HCT116 (cell line): ENCODE measurements at places on chromosomes 7 and 10. TPM values are rescaled to one million over a fixed set of nuclear protein-coding genes. Genes with fewer than 3 reads are reported as not detected.

Gene UNCX
- total RNA-seq = not detected

- DNase-seq = no peak
Observed at GRCh38 chr7:55163733-55164132, 144.9 kb downstream of the EGFR start.

DNA sequence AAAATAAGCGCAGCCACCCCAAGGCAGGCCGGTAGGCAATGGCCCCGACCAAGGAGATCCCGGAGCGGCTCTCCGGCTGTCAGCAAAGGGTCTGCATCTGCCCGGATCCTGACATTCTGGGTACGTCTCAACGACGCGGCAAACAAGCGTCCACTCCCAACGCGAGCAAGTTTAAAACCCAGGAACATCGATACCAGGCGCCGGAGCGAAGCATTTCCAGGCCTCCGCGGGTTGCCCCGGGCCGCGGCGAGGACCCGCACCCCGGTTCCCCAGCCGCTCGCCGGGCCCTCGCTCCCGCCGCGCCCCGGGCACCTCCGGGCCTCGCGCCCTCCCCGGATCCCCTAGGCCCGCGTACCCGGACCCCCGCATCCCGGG is 453 bp downstream of the URGCP start:
- no peak for DNase-seq

DNA sequence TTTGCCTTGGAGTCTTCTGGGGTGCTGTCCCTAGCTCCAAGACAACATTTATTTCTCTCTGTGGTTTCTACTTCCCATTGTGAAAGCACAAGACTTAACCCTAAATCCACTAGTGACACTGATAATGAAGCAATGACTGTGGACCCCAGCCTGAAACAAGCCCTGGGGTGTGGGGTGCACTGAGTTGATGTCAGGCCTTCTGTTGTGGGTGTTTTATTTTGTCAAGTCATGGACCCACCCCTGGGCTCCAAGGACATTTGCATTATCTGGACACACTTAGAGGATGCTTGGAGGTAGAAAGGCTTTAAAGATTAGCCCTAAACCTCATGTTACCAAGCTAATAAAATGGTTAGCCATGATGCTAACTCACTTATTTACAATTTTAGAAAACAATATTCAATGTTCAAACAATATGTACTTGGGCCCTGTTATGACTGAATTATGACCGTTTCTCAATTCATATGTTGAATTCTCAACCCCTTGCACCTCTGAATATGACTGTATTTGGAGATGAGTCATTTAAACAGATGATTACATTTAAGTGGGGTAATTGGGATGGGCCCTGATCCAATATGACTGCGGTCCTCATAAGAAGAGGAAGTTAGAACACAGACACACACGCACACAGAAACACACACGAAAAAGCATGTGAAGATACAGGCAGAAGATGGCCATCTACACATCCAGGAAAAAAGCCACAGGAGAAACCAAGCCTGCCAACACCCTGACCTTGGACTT is 137.2 kb upstream of the IGFBP3 start:
- DNase-seq = no peak

DNA sequence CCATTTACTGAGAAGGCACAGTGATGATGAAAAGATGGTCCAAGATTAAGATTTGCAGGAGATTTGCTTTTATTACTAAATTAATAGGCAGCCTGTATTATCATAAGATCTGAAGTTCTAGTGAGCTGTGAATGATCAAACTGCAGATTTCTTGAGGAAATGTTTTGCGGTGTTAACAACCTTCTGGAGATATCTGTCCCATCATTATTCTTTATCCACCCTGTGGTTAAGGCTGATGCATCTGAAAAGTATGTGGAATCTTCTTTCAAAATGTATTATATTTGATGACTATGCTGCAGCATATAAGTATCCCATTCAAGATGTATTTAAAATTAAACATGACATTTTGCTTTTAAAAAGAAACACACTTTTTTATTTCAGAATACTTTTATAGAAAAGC is 150.3 kb downstream of the POLR1F start:
- no peak for DNase-seq

Gene AASS
- total RNA-seq = 5.1 TPM

Gene HYAL4
- not detected for total RNA-seq

GRCh38 chr10:127556916-127557315 is 7.8 kb downstream of the NPS start:
- no peak for DNase-seq

DNA sequence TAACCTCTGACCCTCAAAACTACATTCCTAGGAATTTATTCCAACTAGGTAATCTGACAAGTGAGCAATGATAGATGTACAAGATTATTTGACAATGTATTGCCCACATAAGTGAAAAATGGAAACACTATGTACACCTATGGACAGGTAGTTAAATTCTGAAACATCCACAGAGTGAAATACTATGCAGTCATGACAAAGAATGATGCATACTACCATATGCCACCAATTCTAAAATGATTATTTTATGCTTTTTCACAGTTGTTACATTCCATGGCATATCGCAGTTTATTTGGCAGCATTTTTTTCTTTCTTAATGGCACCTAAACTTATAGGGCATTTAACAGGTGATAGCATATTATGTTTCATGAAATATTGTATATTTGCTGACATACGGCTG is 20.1 kb upstream of the TNPO3 start:
- no peak for DNase-seq

DNA sequence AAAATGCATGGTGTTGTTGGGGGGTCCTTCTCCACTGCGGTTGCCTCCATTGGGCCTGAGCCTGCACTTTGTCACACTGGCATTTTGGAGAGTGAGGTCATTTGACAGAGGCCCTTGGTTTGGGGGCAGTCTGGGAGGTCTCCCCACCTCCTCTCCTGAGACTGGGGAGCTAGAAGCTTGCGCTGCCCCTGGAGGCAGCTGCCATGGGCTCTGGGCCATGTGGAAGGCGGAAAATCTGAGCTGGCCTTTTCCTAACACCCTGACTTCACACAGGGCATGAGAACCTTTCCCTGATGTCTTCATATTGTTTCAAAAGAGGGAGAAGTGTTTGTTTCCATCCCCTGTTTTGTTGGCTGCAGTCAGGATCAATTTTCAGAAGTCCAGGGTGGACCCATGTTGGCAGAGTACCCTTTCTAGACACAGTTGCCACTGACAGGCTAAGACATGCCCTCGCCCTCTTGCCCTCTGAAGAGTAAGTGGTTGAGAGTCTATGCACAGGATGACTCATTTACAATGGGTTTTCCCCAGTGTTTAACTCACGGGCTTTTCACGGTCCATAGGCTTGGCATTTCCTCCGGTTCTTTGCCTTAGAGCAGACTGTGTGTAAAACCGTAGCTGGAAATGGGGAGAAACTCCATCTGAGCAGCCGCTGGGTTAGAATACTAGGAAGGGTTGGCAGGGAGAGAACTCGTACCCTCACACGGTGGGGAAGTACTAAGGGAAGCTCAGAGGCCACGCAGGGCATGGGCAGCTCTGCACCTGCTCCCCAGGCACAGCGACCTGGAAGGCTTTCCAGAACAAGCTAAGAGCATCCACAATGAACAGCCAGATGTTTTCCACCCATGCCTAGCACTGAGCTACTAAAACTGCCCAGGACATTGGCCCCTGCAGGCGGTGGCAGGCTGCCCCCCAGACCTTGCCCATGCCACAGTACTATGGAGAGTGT is 655.0 kb downstream of the SDK1 start:
- no peak for DNase-seq

Gene LRGUK
- 0.49 TPM for total RNA-seq
